ENCODE measurements at places on chromosomes 7 and 10. TPM values are rescaled to one million over a fixed set of nuclear protein-coding genes. Genes with fewer than 3 reads are reported as not detected.

DNA sequence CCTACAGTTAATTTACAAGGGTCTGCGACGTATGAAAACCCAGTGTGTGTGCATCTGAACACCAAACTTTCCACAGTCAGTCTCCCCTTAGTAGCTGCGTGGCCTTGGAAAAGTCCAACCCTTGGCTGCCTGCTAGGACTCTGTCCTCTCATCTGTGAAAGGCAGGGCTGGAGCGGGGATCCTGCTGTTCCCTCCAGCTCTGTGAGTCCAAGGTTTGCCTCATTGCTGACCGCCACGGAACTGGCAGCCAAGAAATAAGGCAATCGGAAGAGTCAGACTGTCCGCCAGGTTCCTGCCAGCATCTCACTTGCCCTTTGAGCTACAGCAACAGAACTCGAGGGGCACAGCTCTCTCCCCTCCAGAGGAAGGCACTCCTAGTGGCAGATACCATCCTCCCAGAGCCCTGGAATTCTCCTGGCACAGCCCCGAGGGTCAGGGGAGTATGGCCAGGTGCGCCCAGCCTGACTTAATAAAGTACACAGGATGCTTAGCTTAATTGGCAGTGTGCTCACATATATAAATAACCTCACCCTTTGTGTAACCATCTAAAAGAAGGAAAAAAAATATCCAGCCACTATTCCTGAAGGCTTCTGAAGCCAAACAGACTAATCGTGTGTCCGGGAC lies 530.1 kb upstream of the FOXK1 start:
- H3K27ac ChIP-seq, result no peak overlapping the region
- H3K4me3 ChIP-seq, result no peak overlapping the region
- DNase-seq, result no peak
- H3K27me3 ChIP-seq, result no peaks in the 10 kb centered on the region
- peaks cover 11% of the 10 kb centered on the region for H3K4me1 ChIP-seq

- no peak overlapping the region for H3K27ac ChIP-seq
- DNase-seq, result no peak
- H3K36me3 ChIP-seq, result no peaks in the 10 kb centered on the region
- no peak overlapping the region for H3K4me3 ChIP-seq
- H3K4me1 ChIP-seq, result no peaks in the 10 kb centered on the region
Observed at GRCh38 chr7:26584987-26585665, 279.3 kb downstream of the SKAP2 start.

- H3K27ac ChIP-seq, result no peak overlapping the region
- H3K4me3 ChIP-seq, result no peak overlapping the region
- no peak for DNase-seq
- peaks cover 12% of the 10 kb centered on the region for H3K4me1 ChIP-seq
- peaks cover 2% of the 10 kb centered on the region for H3K27me3 ChIP-seq
- peaks cover 5% of the 10 kb centered on the region for H3K36me3 ChIP-seq
Observed at GRCh38 chr10:128186959-128187787, 61.0 kb upstream of the MKI67 start.

- peaks cover 2% of the 10 kb centered on the region for H3K27me3 ChIP-seq
- H3K4me3 ChIP-seq, result no peak overlapping the region
- no peaks in the 10 kb centered on the region for H3K4me1 ChIP-seq
- H3K27ac ChIP-seq, result no peak overlapping the region
- DNase-seq, result no peak
- peaks cover 4% of the 10 kb centered on the region for H3K36me3 ChIP-seq
Observed at GRCh38 chr10:113420733-113421675, 131.8 kb upstream of the HABP2 start.

GRCh38 chr7:90495241-90495640 lies 25.8 kb downstream of the PTTG1IP2 start:
- H3K4me1 ChIP-seq, result no peaks in the 10 kb centered on the region
- no peak overlapping the region for H3K27ac ChIP-seq
- H3K36me3 ChIP-seq, result no peaks in the 10 kb centered on the region
- DNase-seq, result no peak

- no peaks in the 10 kb centered on the region for H3K36me3 ChIP-seq
- H3K27ac ChIP-seq, result no peak overlapping the region
- H3K27me3 ChIP-seq, result peaks cover 4% of the 10 kb centered on the region
- no peak overlapping the region for H3K4me3 ChIP-seq
Observed at GRCh38 chr7:41881331-41882130, 178.6 kb upstream of the INHBA start.

DNA sequence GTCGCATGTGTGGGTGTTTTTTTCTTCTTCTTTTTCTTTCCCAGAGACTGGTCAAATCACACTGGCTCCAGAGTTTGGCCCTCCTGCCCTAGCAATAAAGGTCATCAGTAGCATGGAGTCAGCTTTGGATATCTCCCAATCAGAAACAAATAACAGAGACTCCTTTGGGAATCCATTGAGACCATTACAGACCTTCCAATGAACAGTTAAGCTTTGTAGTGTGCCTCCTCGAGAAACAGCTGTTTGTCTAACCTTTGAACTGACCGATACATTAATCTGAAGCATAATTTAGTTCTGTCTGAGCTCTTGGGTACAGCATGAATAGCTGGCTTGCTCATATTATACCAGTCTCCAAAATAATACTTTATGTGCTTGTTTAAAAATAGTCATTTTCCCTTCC lies 1103.2 kb downstream of the GATA3 start:
- H3K4me1 ChIP-seq, result peaks cover 5% of the 10 kb centered on the region
- H3K36me3 ChIP-seq, result peaks cover 7% of the 10 kb centered on the region
- H3K27me3 ChIP-seq, result peaks cover 62% of the 10 kb centered on the region
- H3K27ac ChIP-seq, result no peak overlapping the region
- H3K4me3 ChIP-seq, result no peak overlapping the region

DNA sequence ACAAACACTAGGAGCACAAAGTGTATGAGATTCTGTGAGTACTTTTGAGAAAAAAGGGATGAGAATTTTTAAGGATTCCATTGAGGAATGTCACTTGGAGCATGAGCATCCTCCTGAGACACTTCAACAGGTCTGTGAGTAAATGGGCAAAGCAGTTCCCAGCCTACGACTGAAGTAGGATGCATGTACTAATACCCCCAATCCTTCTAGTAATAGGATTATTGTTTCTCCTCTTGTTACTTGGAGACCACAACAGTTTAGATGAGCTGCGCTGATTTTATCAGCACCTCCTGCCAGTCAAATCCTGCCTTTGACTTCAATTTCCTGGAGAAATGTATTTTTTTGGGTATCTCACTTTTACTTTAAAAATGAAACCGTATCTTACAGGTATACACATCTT lies 820 bp downstream of the BBS9 start:
- no peak overlapping the region for H3K27ac ChIP-seq
- peaks cover 33% of the 10 kb centered on the region for H3K4me1 ChIP-seq
- H3K27me3 ChIP-seq, result no peaks in the 10 kb centered on the region
- H3K36me3 ChIP-seq, result no peaks in the 10 kb centered on the region

DNA sequence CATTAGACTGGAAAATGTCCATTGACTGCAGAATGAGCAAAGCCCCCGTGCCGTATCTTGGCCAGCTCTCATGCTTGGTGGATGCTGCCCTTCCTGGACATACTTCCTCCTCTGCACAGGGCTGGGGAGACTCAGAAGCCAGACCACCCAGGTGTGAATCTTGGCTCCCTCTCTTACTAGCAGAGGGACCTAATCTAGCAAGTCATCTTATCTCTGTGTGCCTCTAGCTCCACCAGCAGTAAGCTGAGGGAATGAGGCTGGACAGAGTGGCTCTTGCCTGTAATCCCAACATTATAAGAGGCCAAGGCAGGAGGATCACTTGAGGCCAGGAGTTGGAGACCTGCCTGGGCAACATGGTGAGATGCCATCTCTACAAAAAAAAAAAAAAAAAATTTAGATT lies 173.8 kb upstream of the GHITM start:
- no peaks in the 10 kb centered on the region for H3K36me3 ChIP-seq
- no peak for DNase-seq
- H3K4me1 ChIP-seq, result no peaks in the 10 kb centered on the region
- H3K27ac ChIP-seq, result no peak overlapping the region

DNA sequence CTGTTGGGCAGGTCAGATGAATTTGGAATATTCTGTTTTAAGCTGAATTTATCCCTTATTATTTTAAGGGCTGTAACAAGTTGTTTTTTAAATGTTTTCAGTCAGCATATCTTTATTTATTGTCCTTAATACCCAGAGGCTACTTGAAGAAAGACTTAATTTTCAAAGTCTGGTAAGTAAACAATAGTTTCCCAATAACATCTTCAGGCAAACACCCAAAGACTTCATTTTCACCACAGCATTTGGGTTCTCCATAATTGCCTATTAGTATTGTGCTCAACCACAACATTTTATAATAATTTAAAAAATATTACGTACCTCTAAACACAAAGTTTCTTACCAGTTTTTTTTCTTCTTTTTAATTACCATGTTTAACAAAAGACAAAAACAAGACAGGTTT lies 60.0 kb upstream of the MKLN1 start:
- H3K27ac ChIP-seq, result no peak overlapping the region
- H3K4me1 ChIP-seq, result no peaks in the 10 kb centered on the region
- no peak for DNase-seq
- H3K36me3 ChIP-seq, result no peaks in the 10 kb centered on the region

DNA sequence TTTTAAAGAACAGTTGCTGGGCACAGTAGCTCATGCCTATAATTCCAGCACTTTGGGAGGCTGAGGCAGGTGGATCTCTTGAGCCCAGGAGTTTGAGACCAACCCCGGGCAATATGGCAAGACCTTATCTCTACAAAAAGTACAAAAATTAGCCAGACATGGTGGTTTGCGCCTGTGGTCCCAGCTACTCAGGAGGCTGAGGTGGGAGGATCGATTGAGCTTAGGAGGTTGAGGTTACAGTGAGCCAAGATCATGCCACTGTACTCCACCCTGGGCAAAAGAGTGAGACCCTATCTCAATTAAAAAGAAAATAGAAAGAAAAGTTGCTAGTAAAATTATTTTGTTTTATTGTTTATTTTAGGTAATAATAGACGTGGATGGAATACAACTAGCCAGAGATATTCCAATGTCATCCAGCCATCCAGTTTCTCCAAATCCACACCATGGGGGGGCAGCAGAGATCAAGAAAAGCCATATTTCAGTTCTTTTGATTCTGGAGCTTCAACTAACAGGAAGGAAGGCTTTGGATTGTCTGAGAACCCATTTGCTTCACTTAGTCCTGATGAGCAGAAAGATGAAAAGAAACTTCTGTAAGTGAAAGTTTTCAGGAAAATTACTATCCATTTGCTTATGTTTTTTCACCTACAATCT lies 3.0 kb downstream of the NUP42 start:
- H3K36me3 ChIP-seq, result peaks cover 3% of the 10 kb centered on the region
- peak overlapping the region; percentile 85 for H3K4me3 ChIP-seq
- H3K4me1 ChIP-seq, result peaks cover 32% of the 10 kb centered on the region
- peak; percentile 35 for DNase-seq

GRCh38 chr7:122212754-122213153 lies 68.7 kb upstream of the AASS start:
- no peak overlapping the region for H3K4me3 ChIP-seq
- no peaks in the 10 kb centered on the region for H3K36me3 ChIP-seq
- no peak for DNase-seq
- no peak overlapping the region for H3K27ac ChIP-seq
- peaks cover 3% of the 10 kb centered on the region for H3K27me3 ChIP-seq

- H3K27ac ChIP-seq, result no peak overlapping the region
- H3K27me3 ChIP-seq, result no peaks in the 10 kb centered on the region
- no peaks in the 10 kb centered on the region for H3K36me3 ChIP-seq
Observed at GRCh38 chr10:12501841-12502525, 152.6 kb downstream of the CAMK1D start.

DNA sequence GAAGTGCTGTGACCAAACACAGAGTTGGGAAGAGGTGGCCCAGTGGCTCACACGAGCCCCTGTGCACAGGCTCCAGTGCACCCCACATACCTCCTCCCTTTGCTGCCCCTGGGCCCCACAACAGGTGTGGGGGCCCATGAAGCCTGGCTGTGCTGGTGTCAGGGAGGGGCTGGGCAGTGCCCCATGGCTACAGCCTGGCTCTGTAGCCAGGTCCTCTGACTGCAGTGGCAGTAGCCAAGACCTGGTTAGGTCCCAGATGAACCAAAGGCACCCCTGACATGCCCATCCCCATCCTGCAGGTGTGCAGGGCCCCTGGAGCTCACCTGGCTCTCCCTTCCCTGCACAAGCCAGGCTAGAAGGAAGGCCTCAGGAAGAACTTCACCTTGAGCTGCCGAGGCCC lies 176.3 kb downstream of the GRID1 start:
- H3K4me1 ChIP-seq, result no peaks in the 10 kb centered on the region
- H3K4me3 ChIP-seq, result no peak overlapping the region
- no peaks in the 10 kb centered on the region for H3K36me3 ChIP-seq
- DNase-seq, result no peak
- peaks cover 7% of the 10 kb centered on the region for H3K27me3 ChIP-seq
- no peak overlapping the region for H3K27ac ChIP-seq

DNA sequence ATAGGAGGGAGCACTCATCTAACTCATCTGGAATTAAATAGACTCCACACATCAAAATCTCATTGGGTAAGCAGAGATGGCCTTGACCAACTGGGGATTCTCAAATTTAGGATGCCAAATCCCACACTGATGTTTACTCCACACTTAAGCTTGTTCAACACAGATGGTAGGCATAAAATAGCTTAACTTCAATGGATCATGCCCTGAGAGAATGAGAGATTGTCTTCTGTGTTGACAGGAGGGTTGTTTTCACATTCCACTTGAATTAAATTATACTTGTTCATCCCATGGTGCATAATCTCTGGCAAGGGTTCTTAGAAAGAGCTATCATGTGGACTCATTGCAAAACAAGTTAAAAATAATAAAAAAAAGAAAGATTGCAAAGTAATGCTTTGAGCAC lies 391.4 kb downstream of the PLXDC2 start:
- no peak overlapping the region for H3K27ac ChIP-seq
- H3K36me3 ChIP-seq, result no peaks in the 10 kb centered on the region
- DNase-seq, result no peak
- no peaks in the 10 kb centered on the region for H3K27me3 ChIP-seq
- no peaks in the 10 kb centered on the region for H3K4me1 ChIP-seq

GRCh38 chr10:28374036-28374435 lies 71.2 kb upstream of the MPP7 start:
- no peaks in the 10 kb centered on the region for H3K4me1 ChIP-seq
- DNase-seq, result no peak
- H3K27ac ChIP-seq, result peak overlapping the region; percentile 91
- no peaks in the 10 kb centered on the region for H3K27me3 ChIP-seq

HOXA5 gene
- 3.2 TPM for total RNA-seq

TFR2 gene
- total RNA-seq, result 1.7 TPM

CALHM3 gene
- not detected for total RNA-seq

All from neural crest cell (in vitro differentiated cells).